Midbrain (tissue), 1 donor: ENCODE measurements at places on chromosomes 4 and X.
A peak's percentile ranks its signal among the peaks of the same experiment; 100 is the strongest.

DNA sequence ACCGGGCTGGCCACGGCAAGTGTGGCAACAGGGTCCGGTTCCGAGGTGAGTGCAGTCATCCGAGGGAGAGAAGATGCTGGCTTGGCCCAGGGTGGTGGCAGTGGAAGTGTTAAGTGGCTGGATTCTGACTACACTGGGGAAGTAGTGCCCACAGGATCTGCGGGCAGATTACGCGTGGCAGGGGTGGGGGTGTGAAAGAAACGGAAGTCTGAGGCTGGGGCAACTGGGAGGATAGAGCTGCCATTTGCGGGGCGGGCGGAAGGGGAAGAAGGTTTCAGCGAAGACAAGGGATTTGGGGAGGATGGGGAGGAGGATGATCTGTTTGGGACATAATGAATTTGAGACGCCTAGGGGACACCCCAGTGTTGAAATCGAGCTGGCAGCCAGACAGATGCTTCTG, 5.3 kb downstream of the RS1 start:
- no peak for DNase-seq

- DNase-seq, result peak; percentile 80
These were observed 59.1 kb downstream of the SCD5 start for GRCh38 chr4:82739287-82740190.

- no peak for DNase-seq
These were observed 417.2 kb downstream of the TRAM1L1 start for GRCh38 chr4:116668190-116668589.

- no peak for DNase-seq
These were observed 158.9 kb upstream of the MAP3K15 start for GRCh38 chrX:19674041-19674789.

DNA sequence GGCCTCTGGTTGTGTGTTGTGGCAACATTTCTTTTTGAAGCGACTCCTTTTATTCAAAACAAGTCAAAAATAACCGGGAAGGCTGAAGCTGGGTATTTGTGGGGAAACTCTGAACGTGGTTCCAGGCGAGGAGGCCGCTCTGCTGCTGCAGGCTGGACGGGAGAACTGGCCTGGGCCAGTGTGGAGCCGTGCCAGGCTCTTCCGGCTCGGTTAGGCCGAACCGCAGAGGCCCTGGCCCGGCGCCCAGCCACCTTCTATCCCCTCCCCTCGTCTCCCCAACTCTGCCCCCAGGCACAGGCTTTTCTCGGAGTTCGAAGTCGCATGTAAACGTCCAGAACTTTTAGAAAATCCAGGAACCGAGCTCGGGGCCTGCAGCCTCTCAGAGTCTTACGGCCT, 2.4 kb upstream of the BCOR start:
- no peak for DNase-seq

DNA sequence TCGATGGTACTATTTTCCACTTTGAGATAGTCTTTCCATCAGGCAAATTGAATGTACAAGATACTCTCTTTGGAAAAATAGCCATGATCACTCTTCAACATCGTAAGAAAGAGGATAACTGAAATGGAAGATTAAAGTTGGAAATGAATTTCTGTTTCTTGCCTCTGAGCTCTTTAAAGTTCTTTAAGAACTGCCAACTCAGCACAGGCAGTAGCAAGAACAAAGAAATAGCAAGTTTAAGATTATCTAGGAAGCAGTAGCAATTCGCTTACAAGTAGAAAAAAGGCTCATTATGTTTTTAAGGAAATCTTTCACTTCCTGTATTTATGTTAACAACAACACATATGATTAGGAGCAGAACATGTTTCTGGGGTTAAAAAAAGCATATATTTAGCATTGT, 127.6 kb downstream of the CDS1 start:
- DNase-seq, result no peak

GRCh38 chr4:140448830-140449229, 21.4 kb upstream of the CLGN start:
- DNase-seq, result no peak

- DNase-seq, result no peak
These were observed 45.9 kb downstream of the SAT1 start for GRCh38 chrX:23828881-23829280.

DNA sequence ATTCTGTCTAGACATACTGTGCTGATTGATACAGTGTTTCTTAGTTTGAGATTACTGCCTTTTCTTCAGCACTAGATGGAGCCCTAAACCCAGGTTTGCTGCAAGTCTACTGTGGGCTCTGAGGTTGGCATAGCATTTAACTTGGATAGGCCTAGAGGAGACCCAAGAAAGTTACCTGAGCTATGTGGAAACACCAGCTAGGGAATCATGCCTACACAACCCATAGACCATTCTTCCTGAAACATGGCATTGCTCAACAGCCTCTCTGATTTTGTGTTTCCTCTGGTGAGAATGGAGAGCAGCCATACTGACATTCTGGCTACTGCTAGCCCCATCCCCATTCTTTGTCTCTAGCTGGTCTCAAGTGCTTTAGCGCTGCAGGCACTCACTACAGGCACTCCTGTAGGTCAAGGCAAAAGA, 287.7 kb upstream of the PCDH18 start:
- no peak for DNase-seq
